ENCODE measurements at places on chromosomes 5 and 9.

DNA sequence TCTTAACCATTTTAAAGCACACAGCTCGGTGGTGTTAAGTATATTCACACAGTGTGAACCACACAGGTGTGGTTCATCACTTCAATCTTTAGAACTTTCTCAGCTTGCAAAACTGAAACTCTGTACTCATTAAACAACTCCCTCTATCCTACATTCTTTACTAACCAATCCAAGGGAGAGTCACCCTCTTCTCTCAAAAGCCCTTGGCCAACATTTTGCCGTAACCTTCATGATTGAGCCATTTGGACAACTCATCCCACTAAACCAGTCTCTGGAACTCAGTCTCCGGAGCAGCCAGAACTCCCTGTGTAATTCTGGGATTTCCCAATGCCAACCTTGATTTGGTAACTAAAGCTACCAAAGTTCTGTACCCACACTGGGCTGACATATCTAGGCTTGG lies 84.7 kb downstream of the TTC39B start:
- no peak for DNase-seq

DNA sequence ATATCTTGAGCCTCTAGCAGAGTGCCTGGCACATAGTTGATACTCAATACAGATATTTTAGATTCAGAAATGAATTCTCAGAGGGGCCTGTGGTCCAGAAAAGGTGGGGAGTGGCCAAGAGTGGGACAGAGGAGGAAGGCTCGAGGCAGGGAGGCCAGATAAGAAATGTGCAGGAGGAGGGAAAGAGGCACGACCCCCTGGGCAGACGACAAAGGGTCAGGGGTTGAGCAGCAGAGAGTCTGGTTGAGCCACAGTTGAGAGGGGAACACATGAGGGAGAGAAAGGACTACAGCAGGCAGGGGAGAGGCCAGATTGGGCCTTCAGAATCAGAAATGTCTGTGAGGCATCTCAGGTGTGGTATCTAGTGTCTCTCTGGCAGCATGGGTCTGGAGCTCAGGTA lies 89.1 kb downstream of the PSD2 start:
- DNase-seq: no peak

DNA sequence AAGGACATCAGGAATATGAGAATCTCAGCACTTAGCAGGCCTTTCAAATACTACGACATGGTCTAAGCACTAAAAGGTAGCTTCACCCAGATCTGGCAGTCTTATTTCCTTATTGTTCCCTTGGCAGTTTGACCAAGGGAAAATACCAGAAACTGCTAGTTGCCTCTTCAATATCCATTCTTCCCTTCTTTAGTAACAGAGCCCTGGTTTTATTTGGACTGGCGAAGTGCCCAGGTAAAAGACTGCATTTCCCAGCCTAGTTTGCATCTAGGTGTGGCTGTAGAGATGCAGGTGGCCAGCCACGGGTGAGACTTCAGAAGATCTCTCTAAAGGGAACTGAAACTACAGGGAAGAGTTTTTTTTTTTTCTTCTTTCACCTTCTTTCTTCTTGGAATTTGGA lies 21.6 kb downstream of the DMRT2 start:
- DNase-seq: no peak

GRCh38 chr5:14331386-14331781 lies 188.2 kb downstream of the TRIO start:
- DNase-seq: no peak

DNA sequence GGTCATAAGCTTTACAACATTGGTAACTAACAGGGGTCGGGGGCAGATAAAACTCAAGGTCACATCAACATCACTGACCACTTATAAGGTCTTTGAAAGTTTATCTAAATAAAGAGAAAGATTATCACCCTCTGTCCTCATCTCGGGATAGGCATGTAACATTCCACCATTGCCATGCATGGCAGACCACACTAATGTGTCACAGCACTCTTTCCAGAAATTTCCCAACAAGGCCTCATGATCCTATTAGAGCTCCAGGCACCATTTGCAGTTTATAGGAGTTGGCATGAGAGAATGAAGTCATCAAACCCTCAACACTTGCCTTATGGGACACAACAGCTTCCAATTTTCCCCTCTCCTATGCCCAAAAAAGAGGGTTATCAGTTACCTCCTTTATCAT lies 31.9 kb upstream of the ZNF622 start:
- no peak for DNase-seq

DNA sequence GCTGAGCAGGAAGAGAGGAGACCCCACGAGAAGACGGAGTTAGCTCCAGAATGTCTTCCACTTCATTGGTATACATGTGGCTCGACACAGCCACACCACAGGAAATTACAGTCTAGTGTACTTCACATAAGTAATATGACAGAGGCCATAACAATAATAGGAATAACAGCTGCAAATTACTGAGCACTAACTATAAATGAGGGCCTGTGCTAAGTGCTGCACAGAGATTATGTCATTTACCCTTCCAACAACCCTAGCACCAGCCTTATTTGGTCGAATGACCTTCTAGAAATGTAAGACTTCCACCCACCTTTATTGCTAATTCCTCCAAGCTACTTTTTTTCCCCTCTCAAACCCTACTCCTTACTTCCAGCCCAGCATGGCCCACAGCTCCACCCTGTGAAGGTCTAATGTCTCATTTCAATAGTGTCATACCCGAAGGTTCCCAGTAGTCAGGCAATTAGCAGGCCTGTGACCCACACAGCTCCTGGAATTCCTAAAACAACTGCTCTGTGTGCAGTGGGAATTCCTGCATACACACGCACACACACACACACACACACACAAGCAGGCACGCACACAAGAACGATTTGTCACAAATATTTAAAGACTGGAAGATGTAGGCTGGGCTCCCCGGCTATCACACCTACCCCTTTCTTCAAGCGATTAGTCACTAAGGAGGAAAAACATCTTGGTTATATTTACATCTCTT lies 134.5 kb downstream of the FRMD3 start:
- no peak for DNase-seq

- DNase-seq: no peak
Measured at GRCh38 chr5:66958980-66959641, 237.5 kb downstream of the CD180 start.

GRCh38 chr5:6446626-6447309 lies 1.9 kb upstream of the UBE2QL1 start:
- DNase-seq: no peak

- DNase-seq: no peak
Measured at GRCh38 chr9:110008663-110009062, 199.3 kb downstream of the C9orf152 start.

GRCh38 chr5:16922430-16922829 lies 13.7 kb downstream of the MYO10 start:
- no peak for DNase-seq

- no peak for DNase-seq
Measured at GRCh38 chr9:114141553-114142402, 13.6 kb upstream of the COL27A1 start.

GRCh38 chr9:2824054-2824453 lies 19.8 kb downstream of the PUM3 start:
- DNase-seq: no peak

Measured in COLO829 (cell line).